Motor neuron (in vitro differentiated cells): ENCODE measurements at places on chromosomes 13 and 19. TPM values are rescaled to one million over a fixed set of nuclear protein-coding genes. Genes with fewer than 3 reads are reported as not detected.

- no peak for ATAC-seq
Measured at GRCh38 chr19:46756544-46756888, 10.3 kb upstream of the STRN4 start.

DNA sequence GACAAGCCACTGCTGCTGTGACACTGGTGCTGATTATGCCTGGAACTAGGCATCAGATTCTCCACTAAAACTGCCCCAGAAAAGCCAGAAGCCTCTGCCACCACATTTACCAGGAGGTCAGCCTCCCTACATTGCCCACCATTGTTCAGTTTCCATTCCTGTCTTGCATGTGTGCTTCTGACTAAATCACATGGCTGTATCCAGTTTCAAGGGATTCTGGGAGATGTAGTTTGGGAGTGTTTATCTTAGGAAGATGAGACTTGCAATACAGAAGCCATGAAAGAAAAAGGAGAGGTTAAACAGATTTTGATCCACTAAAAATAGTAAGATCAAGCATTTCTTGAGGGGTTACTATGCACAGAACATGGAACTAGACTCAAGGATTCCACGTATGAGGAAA is 40.7 kb upstream of the SERPINE3 start:
- ATAC-seq, result peak; percentile 40

- ATAC-seq, result peak; percentile 0
Measured at GRCh38 chr19:41860419-41861115, 512 bp downstream of the RPS19 start.

GRCh38 chr19:378706-379105 is 30.2 kb downstream of the C2CD4C start:
- no peak for ATAC-seq

GRCh38 chr19:13033819-13034611 is 38.7 kb downstream of the NFIX start:
- ATAC-seq, result peak; percentile 50

GRCh38 chr19:2055931-2056836 is 5.1 kb upstream of the MKNK2 start:
- ATAC-seq, result no peak

Gene CPAMD8
- 3.6 and 3.8 TPM in 2 replicates for total RNA-seq

Gene LIN37
- total RNA-seq, result 30.9 and 32.0 TPM in 2 replicates

Gene PCDH17
- 17.1 and 17.7 TPM in 2 replicates for total RNA-seq

Gene COL5A3
- total RNA-seq, result not detected in 2 replicates

Gene LGI4
- 1.5 and 1.9 TPM in 2 replicates for total RNA-seq

Gene SLC25A23
- 25.3 and 28.5 TPM in 2 replicates for total RNA-seq
